ENCODE measurements at places on chromosomes 2 and 18.

- no peak for DNase-seq
Measured at GRCh38 chr18:8515142-8515865, 93.9 kb upstream of the RAB12 start.

DNA sequence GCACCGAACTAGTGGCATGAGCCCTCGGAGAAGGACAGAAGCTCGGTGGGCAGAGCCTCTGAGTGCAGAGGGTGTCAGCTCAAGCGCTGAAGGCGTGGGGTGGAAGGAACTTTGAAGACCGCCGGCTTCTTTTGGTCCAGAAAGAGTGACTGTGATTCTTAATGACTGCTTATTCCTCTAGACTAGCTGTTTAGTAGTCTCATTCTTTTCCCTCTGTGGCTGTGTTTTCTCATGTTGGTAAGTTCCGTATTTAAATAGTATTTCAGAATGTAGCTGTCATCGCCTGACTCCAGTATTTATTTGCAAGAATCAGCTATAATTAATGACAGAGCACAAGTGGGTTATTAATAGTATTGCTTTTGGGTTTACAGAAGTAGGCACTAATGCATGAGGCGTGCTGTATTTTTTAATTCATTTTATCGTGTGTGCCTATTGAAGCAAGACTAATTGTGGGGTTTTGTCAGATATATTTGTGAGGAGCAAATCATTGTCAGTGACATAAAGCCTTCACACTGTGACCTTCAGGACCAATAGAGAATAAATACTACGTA, 80.8 kb upstream of the NFATC1 start:
- DNase-seq, result no peak

GRCh38 chr2:85449214-85449588, 30.7 kb downstream of the SH2D6 start:
- DNase-seq, result no peak

GRCh38 chr2:233519787-233520611, 46.6 kb downstream of the USP40 start:
- DNase-seq, result no peak

DNA sequence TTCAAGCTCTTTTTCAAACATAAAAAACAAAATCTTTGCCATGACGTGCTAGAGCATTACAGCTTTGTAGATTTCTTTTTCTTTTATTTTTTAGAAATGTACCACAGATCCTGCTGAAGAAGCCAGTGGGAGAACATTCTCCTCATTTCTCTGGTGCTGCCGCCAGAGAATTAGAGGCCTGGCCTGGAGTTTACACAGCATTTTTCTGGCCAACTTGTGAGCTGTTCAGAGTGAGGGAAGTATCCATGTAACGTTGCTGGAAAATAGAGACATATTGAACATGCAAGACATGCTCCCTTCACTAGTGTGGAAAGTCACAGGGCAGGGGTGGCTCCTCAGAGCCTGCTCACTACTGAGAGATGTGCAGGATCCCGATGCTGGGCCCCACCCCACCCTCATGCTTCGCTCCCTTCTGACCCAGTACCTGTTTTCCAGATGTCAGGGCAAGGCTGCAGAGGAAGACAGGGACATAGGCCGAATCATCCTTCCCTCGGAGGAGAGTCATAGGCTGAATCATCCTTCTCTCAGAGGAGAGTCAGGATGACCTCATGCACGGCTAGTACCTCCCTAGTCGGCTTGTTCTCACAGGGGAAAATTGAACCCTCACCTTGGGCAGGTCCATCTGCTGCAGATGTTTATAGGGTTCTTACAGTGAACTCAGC, 298.5 kb downstream of the INSIG2 start:
- no peak for DNase-seq

- DNase-seq, result no peak
Measured at GRCh38 chr18:48862678-48863270, 88.0 kb downstream of the SMAD7 start.

- DNase-seq, result no peak
Measured at GRCh38 chr2:38155-38554, 8.2 kb downstream of the FAM110C start.

DNA sequence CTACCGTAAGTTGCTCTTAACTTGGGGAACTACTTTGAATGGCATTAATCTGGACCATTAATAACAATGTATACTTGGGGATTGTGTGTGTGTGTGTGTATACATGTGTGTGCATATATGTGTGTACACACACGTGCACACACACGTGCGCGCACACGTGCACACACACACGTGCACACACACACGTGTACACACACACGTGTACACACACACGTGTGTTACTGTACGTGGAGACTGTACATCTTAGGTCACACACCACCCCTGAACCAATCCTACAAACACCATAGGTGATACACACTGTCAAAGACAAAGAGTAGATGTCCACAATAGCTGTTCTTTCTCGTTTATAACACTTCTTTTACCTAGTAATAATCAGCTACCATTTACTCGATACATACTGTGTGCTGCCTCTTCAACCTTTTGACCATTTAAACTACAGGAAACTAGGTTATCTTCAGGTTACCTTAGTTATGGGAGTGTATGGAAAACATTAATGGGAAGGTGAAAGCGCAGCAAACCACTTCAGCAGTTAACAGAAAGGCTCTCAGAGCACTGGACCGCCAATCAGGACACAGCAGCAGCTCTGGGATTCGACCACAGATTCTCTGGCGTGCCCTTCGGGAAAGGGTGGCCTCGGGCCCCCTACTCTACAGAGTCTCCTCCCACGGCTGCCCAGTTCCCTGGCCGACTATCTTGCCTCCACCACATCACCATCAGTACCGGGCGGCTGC, 894 bp upstream of the GCC2 start:
- no peak for DNase-seq

GRCh38 chr2:228828397-228828796, 442.7 kb downstream of the PID1 start:
- DNase-seq, result no peak

Data from activated naive CD4-positive, alpha-beta T cell (primary cell).